Thyroid gland (tissue), 4 donors: ENCODE measurements at places on chromosomes 13 and 19. TPM values are rescaled to one million over a fixed set of nuclear protein-coding genes. Genes with fewer than 3 reads are reported as not detected.

The ZNF77 gene
- total RNA-seq: 7.0 TPM

- H3K4me3 ChIP-seq: no peak overlapping the region
- no peak overlapping the region for H3K27ac ChIP-seq
- DNase-seq: no peak
- H3K27me3 ChIP-seq: no peaks in the 10 kb centered on the region
- no peaks in the 10 kb centered on the region for H3K36me3 ChIP-seq
Observed at GRCh38 chr19:31596751-31597150, 247.5 kb upstream of the TSHZ3 start.

The OR7E24 gene
- not detected for total RNA-seq

DNA sequence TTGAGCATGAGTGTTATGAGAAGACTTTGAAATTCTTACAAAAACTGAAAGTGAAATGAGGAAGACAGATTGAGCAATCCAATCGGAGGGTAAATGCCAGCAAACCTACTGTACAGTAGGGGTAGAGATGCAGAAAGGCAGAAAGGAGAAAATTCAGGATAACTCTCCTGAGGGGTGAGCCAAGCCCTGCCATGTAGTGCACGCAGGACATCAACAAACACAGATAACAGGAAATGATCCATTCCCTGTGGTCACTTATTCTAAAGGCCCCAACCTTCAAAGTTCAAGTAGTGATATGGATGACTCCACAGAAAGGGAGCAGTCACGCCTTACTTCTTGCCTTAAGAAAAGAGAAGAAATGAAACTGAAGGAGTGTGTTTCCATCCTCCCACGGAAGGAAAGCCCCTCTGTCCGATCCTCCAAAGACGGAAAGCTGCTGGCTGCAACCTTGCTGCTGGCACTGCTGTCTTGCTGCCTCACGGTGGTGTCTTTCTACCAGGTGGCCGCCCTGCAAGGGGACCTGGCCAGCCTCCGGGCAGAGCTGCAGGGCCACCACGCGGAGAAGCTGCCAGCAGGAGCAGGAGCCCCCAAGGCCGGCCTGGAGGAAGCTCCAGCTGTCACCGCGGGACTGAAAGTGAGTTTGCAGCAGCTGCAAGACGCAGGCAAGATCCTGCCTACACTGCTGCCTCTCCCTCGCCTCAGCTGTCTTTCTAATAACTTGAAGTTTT is at the start of gene TNFSF13B:
TSS of gene TNFSF13B (plus strand) at position 118 of the 728 bp plus-strand sequence. CDS start at position 296, 178 bp downstream.
- peak; percentile 39 for DNase-seq
- no peaks in the 10 kb centered on the region for H3K36me3 ChIP-seq
- peak within 1 kb of the TSS; percentile 22 for H3K27ac ChIP-seq

DNA sequence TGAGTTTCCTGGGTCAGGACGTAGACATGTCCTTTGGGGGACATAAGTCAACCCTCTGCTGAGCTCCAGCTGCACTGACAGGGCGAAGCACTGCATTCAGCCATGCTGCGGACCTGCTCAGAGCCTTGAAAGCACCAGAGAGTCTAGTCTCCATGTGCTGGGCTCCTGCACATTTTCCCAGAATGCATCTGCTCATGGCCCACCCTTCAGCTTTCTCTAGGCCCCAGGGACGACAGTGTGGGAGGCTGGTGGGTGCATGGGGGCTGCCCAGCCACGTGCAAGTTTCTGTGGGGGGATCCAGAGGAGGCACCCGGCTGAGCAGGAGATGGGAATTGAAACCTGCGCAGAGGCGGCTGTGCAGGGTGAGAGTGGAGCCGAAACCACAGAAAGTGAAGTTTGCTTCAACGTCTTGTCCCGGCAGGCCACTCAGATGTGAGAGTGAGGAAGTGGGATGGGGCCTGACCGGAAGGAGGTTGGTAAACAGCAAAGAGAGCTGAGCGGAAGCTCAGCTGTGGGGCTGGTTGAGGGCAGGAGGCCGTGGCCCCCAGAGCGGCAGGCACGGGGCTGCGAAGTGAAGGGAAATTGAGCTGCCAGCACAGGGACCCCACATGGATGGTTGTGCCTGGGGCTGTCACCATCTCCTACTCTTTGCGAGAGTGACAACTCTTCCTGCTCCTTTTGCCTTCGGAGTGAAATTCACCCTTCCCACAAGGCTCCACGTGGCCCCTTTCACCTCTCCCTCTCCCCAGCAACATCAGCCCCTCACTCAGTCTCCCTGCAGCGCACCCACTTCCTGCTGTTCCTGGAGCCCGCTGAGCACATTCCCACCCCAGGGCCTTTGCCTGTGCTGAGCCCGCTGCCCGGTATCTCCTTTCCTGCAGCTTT is 11.8 kb downstream of the PGLS start:
- peaks cover 7% of the 10 kb centered on the region for H3K4me1 ChIP-seq
- H3K36me3 ChIP-seq: no peaks in the 10 kb centered on the region
- H3K27me3 ChIP-seq: no peaks in the 10 kb centered on the region
- peak; percentile 11 for DNase-seq

DNA sequence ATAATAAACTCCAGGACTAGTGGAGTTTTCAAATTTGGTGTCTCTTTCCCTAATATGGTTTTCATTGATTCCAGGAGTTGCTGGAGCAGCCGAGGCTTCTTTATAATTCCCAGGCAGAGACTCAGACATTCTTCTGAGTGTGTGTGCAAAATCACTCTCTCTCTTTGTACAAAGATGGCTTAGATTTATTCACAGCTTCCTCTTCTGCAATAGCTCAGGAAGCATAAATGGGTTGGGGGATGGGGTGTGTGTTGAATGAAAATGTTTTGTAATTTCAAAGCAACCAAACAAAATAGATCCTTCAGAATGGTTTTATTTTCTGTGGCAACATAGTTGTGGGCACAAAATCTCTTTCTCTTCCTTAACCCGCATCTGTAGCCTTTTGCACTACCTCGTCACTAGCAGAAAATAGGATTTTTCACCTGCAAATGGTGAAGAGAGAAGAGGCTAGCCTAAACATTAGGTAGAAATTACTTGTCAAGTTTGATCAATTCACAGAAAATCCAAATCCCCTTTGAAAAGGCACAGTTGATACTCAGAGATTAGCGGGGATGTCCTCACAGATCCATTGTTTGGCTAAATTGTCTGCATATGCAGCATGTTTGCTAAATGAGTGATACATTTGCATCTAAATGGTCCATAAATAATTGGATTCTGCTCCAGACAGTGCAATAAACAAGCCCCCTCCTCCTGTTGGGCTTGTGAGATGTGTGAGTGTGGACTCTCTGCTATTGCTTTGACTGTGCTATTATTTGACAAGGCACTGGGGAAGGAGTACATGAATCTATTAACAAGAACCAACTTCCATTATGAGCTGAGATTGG is 66.7 kb downstream of the CBY2 start:
- no peaks in the 10 kb centered on the region for H3K36me3 ChIP-seq
- no peak overlapping the region for H3K4me3 ChIP-seq
- no peaks in the 10 kb centered on the region for H3K4me1 ChIP-seq
- H3K27ac ChIP-seq: no peak overlapping the region
- H3K27me3 ChIP-seq: no peaks in the 10 kb centered on the region
- no peak for DNase-seq

- no peaks in the 10 kb centered on the region for H3K27me3 ChIP-seq
- no peaks in the 10 kb centered on the region for H3K36me3 ChIP-seq
- no peaks in the 10 kb centered on the region for H3K4me1 ChIP-seq
- no peak overlapping the region for H3K4me3 ChIP-seq
Observed at GRCh38 chr13:34611671-34612070, 330.4 kb upstream of the NBEA start.

DNA sequence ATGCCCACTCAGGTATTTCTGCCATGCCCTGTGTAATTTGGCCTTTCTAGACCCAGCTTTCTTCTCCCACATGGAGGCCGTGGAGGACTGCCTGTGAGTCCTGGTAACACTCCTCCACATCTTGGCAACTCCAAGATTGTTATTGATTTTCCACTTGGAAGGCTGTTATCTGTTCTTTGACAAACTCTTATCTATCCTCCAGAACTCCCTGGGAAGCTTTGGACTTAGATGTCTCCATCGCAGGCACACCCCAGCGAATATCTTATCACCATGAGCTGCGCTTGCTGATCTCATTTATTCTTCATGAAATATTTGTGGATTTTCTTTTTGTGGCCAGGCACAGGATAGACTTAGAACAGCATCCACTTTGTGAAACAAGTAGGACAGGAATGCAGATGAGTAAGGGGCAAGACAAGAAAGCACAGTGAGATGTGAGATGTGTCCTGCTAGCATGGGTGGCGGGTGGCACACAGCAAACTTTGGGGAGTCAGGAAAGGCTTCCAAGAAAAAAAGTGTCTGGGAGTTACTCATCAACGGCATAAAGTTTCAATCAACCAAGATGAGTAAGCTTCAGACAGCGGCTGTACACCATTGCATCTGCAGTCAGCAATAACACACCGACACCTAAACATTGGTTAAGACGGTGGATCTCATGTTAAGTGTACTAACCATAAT is 84.5 kb upstream of the IRS2 start:
- no peaks in the 10 kb centered on the region for H3K27me3 ChIP-seq
- H3K27ac ChIP-seq: no peak overlapping the region
- peaks cover 31% of the 10 kb centered on the region for H3K4me1 ChIP-seq

The UPK1A gene
- total RNA-seq: not detected

GRCh38 chr19:17755977-17756670 is 4.8 kb downstream of the FCHO1 start:
- H3K4me3 ChIP-seq: no peak overlapping the region
- peak; percentile 68 for DNase-seq
- no peaks in the 10 kb centered on the region for H3K4me1 ChIP-seq
- no peak overlapping the region for H3K27ac ChIP-seq
- no peaks in the 10 kb centered on the region for H3K36me3 ChIP-seq

DNA sequence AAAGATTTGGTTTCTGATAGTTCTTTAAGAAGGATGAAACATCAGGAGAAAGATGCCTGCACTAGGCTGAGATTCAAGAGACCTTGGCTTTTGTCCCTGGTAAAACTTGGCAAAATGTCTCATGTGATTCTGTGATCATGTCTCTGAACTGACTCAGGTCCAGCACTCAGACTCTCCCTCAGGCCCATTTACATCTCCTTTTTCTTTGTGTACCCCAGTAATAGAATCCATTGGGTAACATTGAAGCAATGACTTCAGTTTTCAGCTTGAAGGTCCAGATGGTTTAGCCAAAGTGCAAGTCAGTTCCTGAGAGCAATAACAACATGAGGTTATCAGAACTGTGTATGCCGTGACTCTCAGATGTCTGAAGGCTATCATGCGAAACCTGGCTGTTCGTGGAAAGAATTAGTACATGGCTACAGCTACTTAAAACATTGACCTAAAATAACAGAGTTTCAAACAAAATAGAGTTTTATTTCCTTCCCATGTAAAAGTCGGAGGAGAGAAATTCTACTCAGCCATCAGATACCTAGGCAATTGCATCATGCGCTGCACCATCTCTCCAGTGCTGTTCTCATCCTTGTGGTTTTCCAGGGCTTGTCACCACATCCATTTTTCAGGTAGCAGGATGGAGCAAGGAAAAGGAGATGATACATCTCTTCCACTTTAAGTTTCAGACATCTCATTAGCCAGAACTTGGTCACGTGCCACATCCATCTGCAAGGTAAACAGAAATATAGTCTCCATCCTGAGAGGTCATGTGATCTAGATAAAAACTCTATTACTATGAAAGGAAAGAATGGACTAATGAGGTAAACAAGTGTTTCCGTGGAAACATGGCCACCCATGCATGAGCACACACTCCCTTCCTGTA is 117.3 kb downstream of the POSTN start:
- no peak for DNase-seq
- H3K36me3 ChIP-seq: no peaks in the 10 kb centered on the region
- H3K4me3 ChIP-seq: no peak overlapping the region
- no peaks in the 10 kb centered on the region for H3K4me1 ChIP-seq
- H3K27me3 ChIP-seq: no peaks in the 10 kb centered on the region
- H3K27ac ChIP-seq: no peak overlapping the region

- H3K4me1 ChIP-seq: no peaks in the 10 kb centered on the region
- no peak overlapping the region for H3K4me3 ChIP-seq
- peak; percentile 11 for DNase-seq
Observed at GRCh38 chr13:37295071-37295470, 189.6 kb upstream of the CSNK1A1L start.

GRCh38 chr13:94947392-94947791 is 235.0 kb upstream of the SOX21 start:
- no peak overlapping the region for H3K4me3 ChIP-seq
- no peak overlapping the region for H3K27ac ChIP-seq
- H3K36me3 ChIP-seq: no peaks in the 10 kb centered on the region
- no peaks in the 10 kb centered on the region for H3K27me3 ChIP-seq
- no peaks in the 10 kb centered on the region for H3K4me1 ChIP-seq

The PALM3 gene
- total RNA-seq: 4.9 TPM

DNA sequence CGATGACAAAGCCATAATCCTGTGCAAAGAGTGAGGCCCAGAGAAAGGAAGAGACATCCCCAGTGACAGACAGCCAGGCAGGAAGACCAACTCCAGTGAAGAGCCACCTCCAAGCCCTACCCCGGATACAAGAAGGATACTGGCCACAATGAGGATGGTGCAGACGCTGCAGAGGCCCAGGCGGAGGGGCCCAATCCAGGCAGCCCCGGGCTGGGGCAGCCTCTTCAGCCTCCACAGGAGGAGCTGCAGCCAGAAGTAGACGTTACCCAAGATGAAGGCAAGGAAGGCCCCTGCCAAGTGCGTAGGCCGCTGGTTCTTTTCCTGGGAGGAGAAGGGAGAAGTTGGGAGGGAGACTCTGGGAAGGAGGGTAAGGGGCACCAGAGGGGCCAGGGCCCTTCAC is 8.5 kb downstream of the TMEM150B start:
- DNase-seq: no peak
- H3K4me1 ChIP-seq: no peaks in the 10 kb centered on the region
- no peak overlapping the region for H3K27ac ChIP-seq

DNA sequence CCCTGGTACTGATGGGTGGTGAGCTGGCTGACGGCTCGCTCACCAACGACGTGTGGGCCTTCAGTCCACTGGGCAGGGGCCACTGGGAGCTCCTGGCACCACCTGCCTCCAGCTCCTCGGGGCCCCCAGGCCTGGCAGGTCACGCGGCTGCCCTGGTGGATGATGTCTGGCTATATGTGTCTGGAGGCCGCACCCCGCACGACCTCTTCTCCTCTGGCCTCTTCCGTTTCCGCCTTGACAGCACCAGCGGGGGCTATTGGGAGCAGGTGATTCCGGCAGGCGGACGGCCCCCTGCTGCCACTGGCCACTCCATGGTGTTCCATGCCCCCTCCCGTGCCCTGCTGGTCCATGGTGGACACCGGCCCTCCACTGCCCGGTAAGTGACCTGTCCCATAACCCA is 10.5 kb downstream of the MEGF8 start:
- no peak for DNase-seq
- H3K4me3 ChIP-seq: no peak overlapping the region
- peaks cover 4% of the 10 kb centered on the region for H3K36me3 ChIP-seq
- H3K27ac ChIP-seq: no peak overlapping the region

DNA sequence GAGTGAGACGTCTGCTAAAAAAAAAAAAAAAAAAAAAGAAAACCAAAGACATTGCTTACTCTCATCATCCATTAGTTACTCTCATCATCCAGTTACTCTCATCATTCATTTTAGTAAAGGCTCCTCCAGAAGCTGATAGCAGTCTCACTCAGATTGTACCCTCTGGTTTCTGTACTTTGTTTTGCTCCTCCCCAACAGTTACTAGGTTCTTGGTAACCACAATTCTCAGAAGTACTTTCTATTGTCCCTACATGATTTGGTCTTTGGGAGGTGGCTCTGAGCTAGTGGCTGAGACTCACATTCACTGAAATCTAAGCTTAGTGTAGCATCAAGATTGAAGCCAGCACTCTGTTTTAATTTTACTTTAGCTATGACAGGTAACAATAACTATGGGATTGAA is 14.3 kb downstream of the ERICH4 start:
- no peak for DNase-seq
- no peaks in the 10 kb centered on the region for H3K36me3 ChIP-seq
- H3K27me3 ChIP-seq: no peaks in the 10 kb centered on the region

The GPR4 gene
- 9.4 TPM for total RNA-seq

GRCh38 chr19:42120276-42120980 is 11.8 kb downstream of the POU2F2 start:
- H3K36me3 ChIP-seq: no peaks in the 10 kb centered on the region
- no peaks in the 10 kb centered on the region for H3K4me1 ChIP-seq
- H3K27me3 ChIP-seq: no peaks in the 10 kb centered on the region
- no peak for DNase-seq

The CLEC4M gene
- 0.13 TPM for total RNA-seq

The ZNF90 gene
- total RNA-seq: 18.5 TPM
